ENCODE measurements at places on chromosomes 16 and 17.
A peak's percentile ranks its signal among the peaks of the same experiment; 100 is the strongest.

- no peak for DNase-seq
Measured at GRCh38 chr16:19574615-19575014, 19.1 kb downstream of the VPS35L start.

DNA sequence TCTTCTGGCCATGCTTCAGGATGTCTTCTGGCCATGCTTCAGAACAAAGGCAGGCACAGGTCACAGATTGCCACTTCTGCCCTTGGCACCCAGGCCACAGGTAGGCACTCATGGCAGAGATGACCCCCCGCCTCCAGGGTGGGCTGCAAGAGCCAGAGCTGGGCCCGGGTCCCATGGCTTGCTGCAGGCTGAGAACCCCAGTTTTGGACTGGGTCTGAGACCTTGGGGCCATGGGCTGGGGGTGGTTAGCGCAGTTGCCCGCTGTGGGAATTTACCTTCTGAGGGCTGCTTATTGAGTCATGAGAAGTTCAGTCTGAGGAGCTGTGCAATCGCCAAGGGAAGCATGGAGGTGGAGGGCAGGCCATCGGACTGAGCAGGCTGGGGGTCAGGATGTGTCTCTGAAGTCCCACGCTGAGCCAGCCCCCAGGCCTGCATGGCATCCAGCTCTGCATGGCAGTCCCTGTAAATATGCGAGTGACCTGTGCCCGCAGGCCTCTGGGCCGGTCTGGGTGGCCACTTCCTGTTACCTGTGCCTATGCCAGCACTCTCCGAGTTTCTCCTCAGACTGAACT is 1.7 kb downstream of the ANKRD13B start:
- no peak for DNase-seq

- DNase-seq = peak; percentile 98
Measured at GRCh38 chr17:46818316-46818928, at the start of gene WNT3. WNT3 (minus strand) TSS chr17:46818692; CDS start chr17:46818597, 95 bp downstream.

- DNase-seq = peak; percentile 85
Measured at GRCh38 chr17:71304498-71305158, 816.2 kb upstream of the SOX9 start.

DNA sequence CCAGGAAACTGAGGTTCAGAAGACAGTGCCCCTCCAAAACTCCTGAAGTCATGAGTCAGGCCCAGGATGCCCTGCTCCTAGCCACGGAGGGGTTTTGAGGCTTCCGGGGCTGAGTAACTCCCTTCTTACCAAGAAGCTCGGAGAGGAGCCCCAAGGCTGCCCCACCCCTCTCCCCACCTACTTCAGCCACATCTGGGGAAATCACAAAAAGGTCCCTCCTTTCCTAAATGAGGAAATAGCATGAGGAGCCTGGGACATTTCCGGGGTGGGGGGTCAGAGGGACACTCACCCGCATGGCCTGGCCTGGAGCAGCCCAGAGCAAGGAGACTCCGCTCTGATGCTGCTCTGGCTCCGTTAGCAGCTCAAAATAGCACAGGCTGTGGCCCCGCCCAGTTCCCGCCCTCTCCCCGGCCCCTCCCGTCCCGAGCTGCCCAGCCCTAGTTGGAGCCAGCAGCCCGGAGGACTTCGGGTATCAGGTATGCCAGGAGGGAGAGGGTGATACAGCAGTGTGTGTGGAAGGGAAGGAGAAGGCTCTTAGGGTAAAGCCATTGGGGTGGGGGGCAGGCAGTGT is 40.1 kb downstream of the MYO18A start:
- peak; percentile 94 for DNase-seq

GRCh38 chr17:5522476-5522875 is 36.1 kb downstream of the MIS12 start:
- no peak for DNase-seq

- peak; percentile 81 for DNase-seq
Measured at GRCh38 chr17:35726127-35726952, 5.1 kb upstream of the RASL10B start.

- no peak for DNase-seq
Measured at GRCh38 chr17:80839511-80839941, 152.1 kb upstream of the CHMP6 start.

- DNase-seq = peak; percentile 99
Measured at GRCh38 chr17:16940116-16940881, 31.6 kb downstream of the TNFRSF13B start.

DNA sequence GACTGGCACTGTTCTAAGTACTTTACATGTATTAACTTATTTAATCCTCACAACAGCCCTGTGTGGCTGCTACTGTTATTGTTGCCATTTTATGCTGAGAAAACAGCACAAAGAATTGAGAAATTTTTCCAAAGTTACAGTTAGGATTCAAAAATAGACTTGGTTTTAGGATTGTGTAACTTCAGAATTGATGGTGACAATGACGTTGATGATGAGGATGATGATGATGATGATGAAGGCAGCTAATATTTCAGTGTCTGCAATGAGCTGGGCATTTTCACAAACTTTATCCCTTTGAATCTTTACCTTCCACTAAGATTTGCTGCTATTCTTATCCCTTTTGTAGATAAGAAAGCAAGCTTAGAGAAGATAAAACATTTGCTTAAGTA is 22.1 kb downstream of the PRKCB start:
- DNase-seq = no peak

DNA sequence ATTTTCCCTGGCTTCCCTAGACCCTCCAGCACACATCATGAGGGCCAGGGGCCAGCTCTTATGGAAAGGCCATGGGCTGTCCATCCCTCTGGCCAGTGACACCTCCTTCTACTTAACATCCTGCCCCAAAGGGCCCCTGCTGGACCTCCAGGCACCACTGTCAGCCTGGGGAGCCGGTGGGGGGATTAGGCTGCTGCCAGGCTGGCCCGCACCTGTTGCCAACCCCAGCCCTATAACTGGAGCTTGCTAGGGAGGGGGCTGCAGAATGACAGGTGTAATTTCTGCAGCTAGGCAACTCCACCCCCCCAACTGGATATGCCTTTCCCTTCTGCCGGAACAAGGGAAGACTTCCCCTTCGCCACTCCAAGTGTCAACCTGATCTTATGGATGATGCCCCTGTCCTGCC is 12.5 kb downstream of the RARA start:
- no peak for DNase-seq

GRCh38 chr17:12734926-12735325 is 54.4 kb upstream of the ARHGAP44 start:
- peak; percentile 46 for DNase-seq

DNA sequence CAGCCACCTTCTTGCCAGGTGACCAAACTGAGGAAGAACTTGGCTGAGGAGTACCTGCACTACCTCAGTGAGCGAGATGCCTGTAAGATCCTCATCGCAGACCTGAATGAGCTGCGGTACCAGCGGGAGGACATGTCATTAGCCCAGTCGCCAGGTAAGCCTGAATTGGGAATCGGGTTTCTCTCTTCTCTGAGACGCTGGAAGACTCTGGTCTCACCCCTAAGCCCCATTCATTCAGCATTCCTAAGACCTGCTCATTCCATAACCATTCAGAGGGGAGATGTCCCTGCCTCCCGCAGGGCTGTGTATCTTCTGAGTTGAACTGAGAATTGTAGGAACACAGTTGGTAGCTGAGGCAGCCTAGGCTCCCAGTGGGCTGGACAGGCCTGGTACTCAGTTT is 17.0 kb upstream of the THAP11 start:
- peak; percentile 57 for DNase-seq

Measured in endodermal cell (in vitro differentiated cells).